ENCODE measurements at places on chromosomes 7 and 10. TPM values are rescaled to one million over a fixed set of nuclear protein-coding genes. Genes with fewer than 3 reads are reported as not detected.

Gene ADCYAP1R1
- total RNA-seq = not detected

Gene CPVL
- 0.66 TPM for total RNA-seq

Gene SAMD9
- total RNA-seq = 13.8 TPM

Gene SLK
- total RNA-seq = 82.3 TPM

Gene ANKRD61
- not detected for total RNA-seq

Gene CALHM3
- not detected for total RNA-seq

Gene ASAH2B
- total RNA-seq = 1.3 TPM

Gene EEF1AKMT2
- total RNA-seq = 16.0 TPM

Gene FZD1
- total RNA-seq = 29.8 TPM

Gene CPEB3
- total RNA-seq = 0.66 TPM

Gene PON1
- total RNA-seq = not detected

Gene RAB19
- total RNA-seq = not detected

Gene THNSL1
- total RNA-seq = 6.1 TPM

Gene NPFFR1
- total RNA-seq = not detected

Gene PLXDC2
- 2.8 TPM for total RNA-seq

Gene IFIT1
- 42.3 TPM for total RNA-seq

Gene CHST12
- total RNA-seq = 6.3 TPM

Gene CCSER2
- total RNA-seq = 38.5 TPM

Gene NAT16
- not detected for total RNA-seq

Gene MEIG1
- total RNA-seq = not detected

Gene DENND2A
- total RNA-seq = 69.6 TPM

Gene FBXL15
- total RNA-seq = 14.1 TPM

Gene FEZF1
- not detected for total RNA-seq

Gene TMEM178B
- total RNA-seq = under 0.01 TPM

Gene ANKRD1
- 2.6 TPM for total RNA-seq

Gene TRDMT1
- 9.2 TPM for total RNA-seq

Gene CACNB2
- total RNA-seq = 1.2 TPM

Gene C10orf71
- total RNA-seq = not detected

All from smooth muscle cell of trachea (primary cell).